ENCODE measurements at places on chromosomes 2 and 18.

DNA sequence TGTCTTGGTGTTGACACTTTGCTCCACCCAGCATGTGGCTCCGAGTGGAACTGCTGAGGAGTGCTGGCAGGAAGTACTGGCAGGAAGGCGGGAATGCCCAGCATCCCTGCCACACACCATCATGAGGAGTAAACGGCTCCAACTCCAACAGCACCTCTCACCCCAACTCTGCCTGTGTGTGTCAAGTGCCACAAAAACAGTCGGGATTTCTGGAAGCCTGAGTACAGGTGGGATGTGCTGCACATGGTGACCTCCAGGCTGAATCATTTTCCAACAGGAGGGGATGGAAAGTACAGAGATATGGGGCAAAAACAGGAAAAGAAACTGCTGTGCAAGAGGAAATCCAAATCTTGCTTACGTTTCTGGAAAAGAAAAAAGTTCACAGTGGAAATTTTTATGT, 53.6 kb downstream of the PARD6G start:
- DNase-seq: no peak

GRCh38 chr2:128668946-128669345, 350.3 kb upstream of the HS6ST1 start:
- no peak for DNase-seq

DNA sequence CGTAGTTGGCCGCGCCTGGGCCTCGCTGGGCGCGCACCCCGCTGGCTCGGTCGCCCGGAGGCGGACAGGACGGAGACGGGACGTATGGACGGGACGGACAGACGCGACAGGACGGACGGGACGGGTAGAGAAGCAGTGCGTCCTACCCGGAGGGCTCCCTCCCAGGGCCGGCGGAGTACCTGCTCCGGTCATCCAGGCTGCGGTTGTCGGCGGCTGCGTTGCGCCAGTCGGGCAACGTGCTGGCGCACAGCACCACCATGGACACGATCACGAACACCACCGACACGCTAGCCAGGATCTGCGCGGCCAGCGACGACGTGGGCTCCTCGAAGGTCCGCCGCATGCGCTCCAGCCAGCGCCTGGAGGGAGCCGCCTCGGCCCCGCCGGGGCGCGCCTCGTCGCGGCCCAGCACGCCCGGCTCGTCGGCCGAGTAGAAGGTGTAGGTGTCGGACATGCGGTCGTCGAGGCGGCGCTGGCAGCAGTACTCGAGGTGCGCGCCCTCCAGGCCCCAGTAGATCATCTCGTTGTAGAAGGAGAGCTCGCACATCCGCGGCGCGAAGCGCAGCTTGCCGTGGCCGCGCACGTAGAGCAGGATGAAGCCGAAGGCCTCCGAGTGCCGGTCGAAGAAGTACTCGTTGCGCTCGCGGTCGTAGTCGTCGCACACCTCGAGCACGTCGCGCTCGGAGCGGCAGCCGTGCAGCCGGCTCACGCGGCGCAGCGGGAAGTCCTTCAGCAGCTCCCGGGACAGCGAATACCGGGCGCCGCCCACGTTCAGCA, 903 bp downstream of the KCNG3 start:
- DNase-seq: no peak

GRCh38 chr2:169644173-169644572, 50.0 kb downstream of the CFAP210 start:
- no peak for DNase-seq

GRCh38 chr18:32420084-32420750, 50.5 kb downstream of the GAREM1 start:
- DNase-seq: no peak

GRCh38 chr2:166333801-166334200, 41.9 kb downstream of the SCN9A start:
- DNase-seq: no peak

DNA sequence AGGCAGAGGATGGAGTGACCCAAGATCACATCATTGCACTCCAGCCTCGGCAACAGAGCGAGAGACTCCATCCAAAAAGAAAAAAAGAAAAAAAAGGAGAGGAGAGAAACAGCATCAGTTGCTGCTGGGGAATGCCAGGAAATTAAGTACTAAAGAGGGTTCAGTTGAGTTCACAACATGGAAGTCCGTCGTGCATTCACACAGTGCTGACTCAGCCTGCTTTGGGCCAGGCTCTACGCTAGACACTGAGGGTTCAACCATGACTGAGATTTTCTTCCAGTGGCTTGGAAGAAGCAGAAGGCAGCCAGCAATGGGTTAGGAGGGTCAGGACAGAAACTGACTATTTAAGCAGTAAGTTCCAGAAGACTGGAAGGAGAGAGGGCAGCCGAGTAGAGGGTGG, 108.8 kb downstream of the FMNL2 start:
- peak; percentile 45 for DNase-seq

- DNase-seq: no peak
Measured at GRCh38 chr2:190811811-190812210, 68.8 kb upstream of the GLS start.

DNA sequence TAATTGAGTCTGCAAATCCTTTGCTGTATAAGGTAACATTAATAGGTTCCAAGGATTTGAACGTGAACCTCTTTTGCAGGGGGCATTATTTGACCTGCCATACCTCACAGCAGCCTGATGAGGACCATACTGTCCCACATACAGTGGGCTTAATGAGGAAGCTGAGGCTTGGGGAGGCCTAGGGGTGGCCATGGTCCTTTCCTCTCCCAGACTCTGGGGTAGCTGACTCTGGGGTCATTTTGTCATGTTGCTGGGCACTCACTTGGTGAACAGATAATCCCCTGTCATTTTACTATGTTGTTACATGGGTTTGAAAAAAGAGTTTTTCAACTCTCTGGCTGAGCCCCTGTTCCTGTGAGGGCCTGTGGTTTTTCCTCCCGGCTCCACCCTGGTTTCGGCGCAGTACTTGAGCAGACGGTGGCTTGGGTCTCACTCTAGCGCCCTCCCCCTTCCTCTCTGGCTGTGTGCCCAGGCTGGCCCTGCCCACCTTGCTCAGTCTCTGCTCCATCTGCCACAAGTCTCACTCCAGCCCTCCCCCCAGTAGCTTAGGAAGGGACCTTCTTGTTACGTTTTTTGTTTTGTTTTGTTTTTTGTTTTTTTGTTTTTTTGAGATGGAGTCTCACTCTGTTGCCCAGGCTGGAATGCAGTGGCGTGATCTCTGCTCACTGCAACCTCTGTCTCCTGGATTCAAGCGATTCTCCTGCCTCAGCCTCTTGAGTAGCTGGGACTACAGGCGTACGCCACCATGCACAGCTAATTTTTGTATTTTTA, 21.0 kb downstream of the INPP4A start:
- peak; percentile 73 for DNase-seq

DNA sequence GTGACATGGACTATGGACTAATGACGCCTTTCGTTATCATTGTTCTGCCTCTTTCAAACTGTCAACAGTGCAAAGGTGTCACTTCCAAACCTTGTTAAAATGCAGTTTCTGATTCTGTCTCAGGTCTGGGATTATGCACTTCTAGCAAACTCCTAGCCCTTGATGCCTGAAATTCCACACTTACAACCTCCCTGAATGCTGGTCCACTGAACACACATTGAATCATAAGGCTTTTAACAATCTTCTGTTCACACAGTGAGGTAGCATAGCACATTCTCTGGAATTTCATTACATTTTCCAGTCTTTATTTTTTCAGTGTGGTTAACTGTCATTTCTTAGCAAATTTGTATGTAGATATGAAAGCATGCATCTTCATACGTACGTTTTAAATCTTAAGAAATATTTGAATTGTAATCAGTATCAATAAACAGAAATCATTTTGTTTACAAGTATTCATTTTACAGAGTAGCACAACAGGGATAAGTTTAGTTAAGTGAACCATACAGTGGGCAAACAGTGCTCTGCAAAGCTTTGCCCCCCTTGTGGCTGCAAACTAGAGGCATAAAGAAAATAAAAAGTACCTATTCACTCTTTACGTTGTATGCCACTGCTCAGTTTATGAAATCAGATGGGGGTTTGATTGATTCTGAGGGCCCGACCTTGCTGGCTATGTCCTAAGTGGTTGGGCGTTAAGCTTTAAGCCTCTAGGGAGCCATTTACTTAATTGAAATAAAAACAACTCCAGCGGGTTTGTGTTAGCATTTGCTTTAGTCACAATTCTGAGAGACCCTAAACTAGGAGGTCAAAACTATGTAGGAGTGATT, 250.8 kb downstream of the LRRTM1 start:
- peak; percentile 49 for DNase-seq

DNA sequence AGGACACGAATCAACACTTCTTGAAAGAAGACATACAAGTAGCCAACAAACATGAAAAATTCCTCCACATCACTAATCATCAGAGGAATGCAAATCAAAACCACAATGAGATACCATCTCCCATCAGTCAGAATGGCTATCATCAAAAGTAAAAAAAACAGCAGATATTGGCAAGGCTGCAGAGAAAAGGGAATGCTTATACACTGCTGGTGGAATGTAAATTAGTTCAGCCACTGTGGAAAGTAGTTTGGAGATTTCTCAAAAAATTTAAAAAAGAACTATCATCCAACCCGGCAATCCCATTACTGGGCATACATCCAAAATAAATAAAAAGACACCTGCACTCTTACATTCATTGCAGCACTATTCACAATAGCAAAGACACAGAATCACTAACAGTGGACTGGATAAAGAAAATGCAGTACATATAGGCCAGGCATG, 78.7 kb downstream of the GRB14 start:
- peak; percentile 85 for DNase-seq

DNA sequence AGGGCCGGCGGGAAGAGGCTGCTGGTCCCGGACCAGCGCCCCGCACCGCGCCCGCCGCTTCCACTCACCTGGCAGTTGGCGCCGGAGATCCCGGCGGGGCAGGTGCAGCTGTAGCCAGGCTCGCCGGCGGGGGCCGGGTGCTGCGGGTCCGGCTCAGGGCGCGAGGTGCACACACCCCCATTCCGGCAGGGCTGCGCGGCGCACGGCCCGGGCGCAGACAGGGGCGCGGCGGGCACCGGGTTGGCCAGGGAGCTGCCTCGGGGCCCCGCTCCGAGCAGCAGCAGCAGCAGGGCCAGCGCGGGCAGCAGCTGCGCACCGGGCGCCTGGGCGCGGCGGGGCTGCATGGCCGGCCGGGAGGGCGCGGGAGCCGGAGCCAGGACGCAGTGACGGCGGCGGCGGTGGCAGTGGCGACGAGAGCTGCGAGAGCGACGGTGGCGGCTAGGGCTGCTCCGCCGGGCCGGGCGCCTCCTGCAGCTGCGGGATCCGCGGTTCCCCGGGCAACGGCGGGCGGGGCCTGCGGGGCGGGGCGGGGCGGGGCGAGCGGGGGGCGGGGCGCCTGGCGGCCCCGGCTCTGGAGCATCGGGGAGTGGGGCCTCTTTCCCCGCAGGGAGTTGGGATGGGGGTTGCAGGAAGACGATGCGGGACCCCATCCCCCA, at the start of gene DNER:
TSS of gene DNER (minus strand) at position 476 of the 656 bp plus-strand sequence. CDS start at position 344, 132 bp downstream.
- peak; percentile 30 for DNase-seq

DNA sequence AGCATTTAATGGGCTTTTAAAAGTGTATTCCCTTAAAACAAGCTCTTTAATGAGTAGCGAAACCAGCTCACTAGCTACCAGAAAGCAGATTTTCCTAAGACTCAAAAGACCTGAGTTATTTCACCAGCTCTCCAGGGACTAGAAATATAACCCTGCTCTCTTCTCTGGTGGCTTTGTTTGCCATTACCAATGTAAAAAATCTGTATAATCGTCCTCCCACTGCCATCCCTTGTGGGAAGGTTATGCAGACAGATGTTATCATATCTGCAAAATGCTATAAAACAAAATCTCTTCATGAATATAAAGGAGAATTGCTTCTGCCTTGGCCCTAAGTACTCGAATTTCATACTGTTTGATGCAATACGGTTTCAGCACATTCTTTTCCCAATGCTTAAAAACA, 335.2 kb downstream of the NUP35 start:
- DNase-seq: no peak

- DNase-seq: no peak
Measured at GRCh38 chr18:58894930-58895329, 30.3 kb downstream of the ZNF532 start.

- no peak for DNase-seq
Measured at GRCh38 chr2:69184224-69184623, 171.2 kb downstream of the ANTXR1 start.
